ENCODE measurements at places on chromosomes 16 and 17. TPM values are rescaled to one million over a fixed set of nuclear protein-coding genes. Genes with fewer than 3 reads are reported as not detected.

VASN gene
- 6.7 TPM for total RNA-seq

IGF2BP1 gene
- total RNA-seq, result 61.6 TPM

CTRB2 gene
- total RNA-seq, result not detected

KIF18B gene
- total RNA-seq, result 40.2 TPM

SEZ6L2 gene
- total RNA-seq, result 20.5 TPM

AATK gene
- 0.34 TPM for total RNA-seq

PTGES3L gene
- 1.4 TPM for total RNA-seq

ANKRD40CL gene
- not detected for total RNA-seq

PLLP gene
- total RNA-seq, result 1.3 TPM

HCRT gene
- not detected for total RNA-seq

CRISPLD2 gene
- 3.0 TPM for total RNA-seq

BLMH gene
- 46.9 TPM for total RNA-seq

TBC1D3I gene
- total RNA-seq, result 0.23 TPM

LPO gene
- total RNA-seq, result not detected

TMEM88 gene
- total RNA-seq, result 0.43 TPM

ZNF469 gene
- total RNA-seq, result 11.1 TPM

IRX6 gene
- not detected for total RNA-seq

CD19 gene
- not detected for total RNA-seq

CLEC10A gene
- total RNA-seq, result not detected

SUMO2 gene
- 384 TPM for total RNA-seq

TNFRSF17 gene
- not detected for total RNA-seq

CFAP97D1 gene
- 0.07 TPM for total RNA-seq

TEKT3 gene
- total RNA-seq, result not detected

PRSS53 gene
- 1.1 TPM for total RNA-seq

PDPR gene
- total RNA-seq, result 15.1 TPM

SLFN12 gene
- not detected for total RNA-seq

FNDC8 gene
- total RNA-seq, result 0.07 TPM

KRT27 gene
- total RNA-seq, result not detected

CD300H gene
- total RNA-seq, result 0.43 TPM

NLRC3 gene
- total RNA-seq, result 0.01 TPM

TBC1D3E gene
- not detected for total RNA-seq

SSTR5 gene
- 0.25 TPM for total RNA-seq

METTL26 gene
- 85.3 TPM for total RNA-seq

SERPINF2 gene
- 1.2 TPM for total RNA-seq

KRTAP16-1 gene
- not detected for total RNA-seq

AIPL1 gene
- total RNA-seq, result not detected

PLA2G15 gene
- 13.8 TPM for total RNA-seq

PRSS36 gene
- total RNA-seq, result 0.29 TPM

Data from A549 treated with RU486 at 1 μM for 4 hours (cell line).